ENCODE measurements at places on chromosomes 7 and 10. TPM values are rescaled to one million over a fixed set of nuclear protein-coding genes. Genes with fewer than 3 reads are reported as not detected.

Gene GALNT17
- total RNA-seq, result not detected

Gene PARD3
- 0.32 TPM for total RNA-seq

Gene C10orf62
- not detected for total RNA-seq

Gene TCAF2
- total RNA-seq, result 27.1 TPM

Gene SPDYE2B
- total RNA-seq, result not detected

Gene KCNH2
- 2.2 TPM for total RNA-seq

Gene DMBT1
- not detected for total RNA-seq

Gene MOGAT3
- total RNA-seq, result not detected

Gene HOGA1
- not detected for total RNA-seq

Gene LIPM
- total RNA-seq, result not detected

Gene NUDT13
- 0.86 TPM for total RNA-seq

Gene MBLAC1
- 4.2 TPM for total RNA-seq

Gene SH3PXD2A
- 10.9 TPM for total RNA-seq

Gene PNLIPRP2
- not detected for total RNA-seq

Gene TMEM130
- total RNA-seq, result not detected

Gene UCN3
- not detected for total RNA-seq

Gene STK31
- 0.26 TPM for total RNA-seq

Gene FOXP2
- total RNA-seq, result not detected

Gene PNLIPRP3
- not detected for total RNA-seq

Gene CNPY1
- not detected for total RNA-seq

Gene ASAH2
- 1.0 TPM for total RNA-seq

Gene CLDN4
- total RNA-seq, result 0.17 TPM

Gene OPN1SW
- total RNA-seq, result not detected

Gene COBL
- not detected for total RNA-seq

Gene ARHGEF35
- total RNA-seq, result 2.2 TPM

Gene CYP3A7
- not detected for total RNA-seq

Gene LRIT1
- not detected for total RNA-seq

Gene CYP26A1
- total RNA-seq, result not detected

Gene PHTF2
- 69.9 TPM for total RNA-seq

Gene TMEM176A
- total RNA-seq, result not detected

Gene PNLIPRP1
- not detected for total RNA-seq

Gene PDZD8
- 18.4 TPM for total RNA-seq

Data from T-helper 17 cell (primary cell).